Fibroblast of villous mesenchyme (primary cell): ENCODE measurements at places on chromosomes 13 and 19. TPM values are rescaled to one million over a fixed set of nuclear protein-coding genes. Genes with fewer than 3 reads are reported as not detected.

- DNase-seq = no peak
Measured at GRCh38 chr13:94595001-94595949, 677 bp downstream of the TGDS start.

DNA sequence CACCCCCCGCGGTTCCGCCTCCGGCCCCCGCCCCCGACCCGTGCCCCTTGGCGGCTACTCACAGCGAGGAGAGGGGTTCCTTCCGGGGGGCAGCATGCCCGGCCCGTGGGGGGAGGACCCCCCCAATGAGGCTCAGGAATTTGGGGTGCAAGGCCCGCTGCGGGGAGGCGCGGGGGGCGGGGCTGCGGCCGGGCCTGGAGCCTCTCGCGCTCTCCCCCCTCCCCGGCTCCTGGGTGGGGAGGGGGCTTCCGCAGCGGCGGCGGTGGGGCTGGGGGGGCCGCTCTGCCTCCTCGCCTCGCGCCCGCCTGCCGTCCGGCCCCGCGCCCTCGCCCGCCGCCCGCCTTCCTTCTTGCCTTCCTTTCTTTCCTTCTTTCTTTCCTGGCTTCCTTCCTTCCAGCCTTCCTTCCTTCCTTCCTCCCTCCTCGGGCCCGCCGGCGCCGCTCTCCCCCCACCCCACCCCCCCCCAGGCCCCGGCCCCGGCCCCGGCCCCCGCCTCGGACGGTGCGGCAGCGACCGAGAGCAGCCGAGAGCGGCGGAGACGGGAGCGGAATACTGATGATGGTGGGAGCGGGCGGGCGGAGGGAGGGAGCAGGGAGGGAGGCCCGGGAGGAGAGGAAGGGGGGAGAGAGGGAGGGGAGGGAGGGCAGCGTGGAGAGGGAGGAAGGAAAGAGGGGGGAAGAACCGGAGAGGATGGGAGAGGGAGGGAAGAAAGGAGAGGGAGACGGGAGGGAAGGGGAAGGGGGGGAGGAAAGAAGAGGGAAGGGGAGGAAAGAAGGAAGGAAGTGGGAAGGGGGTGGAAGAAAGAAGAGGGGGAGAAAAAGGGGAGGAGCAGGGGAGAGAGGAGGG is at the start of gene LRRC4B:
LRRC4B (minus strand) TSS at position 554 of the 846 bp plus-strand sequence. CDS start 19,597 bp downstream, outside the sequence.
- DNase-seq = no peak

- peak; percentile 76 for DNase-seq
Measured at GRCh38 chr13:28792992-28793391, 27.1 kb upstream of the MTUS2 start.

DNA sequence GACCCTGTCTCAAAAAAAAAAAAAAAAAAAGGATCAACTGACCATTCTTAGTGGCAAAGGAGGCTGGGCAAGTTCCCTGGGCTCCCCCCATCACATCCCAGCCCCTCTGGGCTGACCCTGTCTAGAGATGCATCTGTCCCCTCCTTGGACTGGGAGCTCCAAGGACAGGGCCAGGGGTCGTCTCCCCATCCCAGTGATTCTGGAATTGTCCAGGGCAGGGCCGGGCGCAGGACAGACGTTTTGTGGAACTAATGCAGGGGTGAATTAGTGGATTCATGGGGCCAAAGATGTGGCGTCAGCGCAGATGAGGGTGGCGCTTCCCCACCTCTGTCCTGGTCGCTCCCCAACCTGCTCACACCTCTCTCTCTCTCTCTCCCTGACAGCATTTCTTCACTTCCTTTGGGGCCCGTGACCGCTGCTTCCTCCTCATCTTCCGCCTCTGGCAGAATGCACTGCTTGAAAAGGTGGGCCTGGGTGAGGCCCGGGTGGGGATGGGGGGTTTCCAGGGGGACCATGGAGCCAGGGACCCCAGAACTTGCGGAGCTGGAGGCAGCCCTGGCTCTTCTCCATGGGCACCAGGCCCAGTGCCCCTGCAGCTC is 11.1 kb downstream of the GRAMD1A start:
- no peak for DNase-seq

DNA sequence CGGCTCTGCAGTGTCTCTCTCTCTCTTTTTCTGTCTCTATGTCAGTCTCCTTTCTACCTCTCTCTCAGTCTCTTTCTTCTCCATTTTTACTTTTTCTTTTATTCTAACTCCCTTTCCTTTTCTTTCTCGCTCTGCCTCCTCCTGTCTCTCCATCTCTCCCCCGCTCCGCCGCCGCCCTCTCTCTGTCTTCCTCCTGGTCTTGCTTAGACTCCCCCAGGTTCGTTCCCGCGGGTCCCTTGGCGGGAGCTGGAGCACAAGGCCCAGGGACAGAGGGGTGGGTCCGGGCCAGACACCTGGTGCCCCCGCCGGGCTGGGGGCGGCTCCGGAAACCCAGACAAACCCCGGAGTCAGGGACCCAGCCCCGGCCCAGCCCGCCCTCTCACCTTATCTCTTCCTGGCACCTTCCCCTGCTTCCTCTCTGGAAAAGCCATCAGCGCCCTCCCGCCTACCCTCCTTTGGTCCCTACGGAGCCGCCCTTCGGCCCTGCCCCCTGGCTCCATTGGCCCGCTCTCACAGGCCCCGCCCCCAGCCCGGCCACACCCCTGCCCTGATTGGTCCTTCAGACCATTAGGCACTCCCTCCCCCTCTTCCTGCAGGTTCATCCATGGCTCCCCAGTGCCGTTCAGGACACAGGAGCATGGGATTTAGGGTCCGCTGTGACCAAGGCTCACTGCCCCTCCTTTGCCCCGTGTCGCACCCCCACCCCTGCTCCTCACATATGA is 15.4 kb upstream of the NOP53 start:
- DNase-seq = no peak

DNA sequence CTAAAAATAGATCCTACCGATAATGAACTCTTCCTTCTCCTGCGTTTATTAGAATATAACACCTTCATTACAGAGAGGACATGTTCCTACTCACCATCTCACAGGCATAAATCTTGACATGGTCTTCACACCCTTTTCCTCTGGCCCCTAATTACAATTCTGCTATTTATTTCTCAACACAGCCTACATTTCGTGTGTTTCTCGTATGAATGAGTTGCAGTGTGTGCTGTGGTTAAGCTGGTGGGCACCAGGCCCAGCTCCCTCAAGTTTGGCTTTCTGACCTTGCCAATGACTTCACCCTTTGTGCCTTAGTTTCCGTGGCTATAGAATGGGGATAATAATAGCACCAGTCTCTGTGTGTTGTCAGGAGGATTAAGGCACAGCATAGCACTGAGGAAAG is 12.3 kb upstream of the KATNAL1 start:
- DNase-seq = no peak

- no peak for DNase-seq
Measured at GRCh38 chr13:77725071-77725470, 27.6 kb downstream of the SLAIN1 start.

DNA sequence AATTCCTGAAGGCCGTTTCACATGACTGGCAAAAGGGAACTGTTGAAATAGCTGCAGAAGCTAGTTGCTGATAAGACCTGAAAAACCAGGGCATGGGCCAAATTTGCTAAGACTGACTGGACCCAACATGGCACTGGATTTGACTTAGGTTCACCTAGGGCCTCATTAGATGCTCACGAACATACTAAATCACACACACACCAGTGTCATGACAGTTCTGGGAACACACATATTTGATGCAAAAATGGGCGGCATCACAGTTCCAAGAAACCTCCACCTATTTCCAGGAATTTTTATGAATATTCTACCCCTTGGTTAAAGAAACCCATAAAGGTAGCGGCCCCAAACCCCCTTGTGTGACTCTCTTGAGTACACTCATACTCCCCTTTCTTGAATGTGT is 99.6 kb upstream of the OBI1 start:
- no peak for DNase-seq

DNA sequence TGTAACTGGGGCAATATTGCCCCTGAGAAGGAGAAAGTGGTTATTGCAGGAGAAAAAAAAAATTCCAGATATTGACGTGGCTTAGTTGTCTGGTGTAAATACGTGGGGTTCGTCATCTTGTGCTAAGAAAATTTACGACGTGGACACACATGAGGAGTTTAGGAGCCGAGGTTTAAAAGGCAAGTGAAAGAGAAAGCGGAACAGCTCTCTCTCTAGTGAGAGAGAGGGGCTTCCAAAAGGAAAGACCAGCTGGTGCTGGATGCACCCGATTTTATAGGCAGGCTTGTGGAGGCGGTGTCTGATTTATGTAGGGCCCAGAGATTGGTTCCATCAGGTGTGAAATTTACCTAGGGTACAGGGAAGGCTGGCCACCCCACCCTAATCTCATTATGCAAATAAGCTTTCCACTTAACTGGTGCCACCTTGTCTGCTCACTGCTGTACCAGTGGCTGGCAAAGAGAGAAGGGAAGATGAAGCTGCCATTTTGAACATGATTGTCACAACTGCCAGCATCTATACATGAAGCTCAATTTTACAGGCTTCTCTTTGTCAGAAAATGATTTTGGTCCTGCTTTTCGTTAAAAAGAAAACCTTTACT is 845.1 kb downstream of the DACH1 start:
- DNase-seq = no peak

- DNase-seq = peak; percentile 61
Measured at GRCh38 chr19:11281356-11282049, 14.5 kb upstream of the TSPAN16 start.

DNA sequence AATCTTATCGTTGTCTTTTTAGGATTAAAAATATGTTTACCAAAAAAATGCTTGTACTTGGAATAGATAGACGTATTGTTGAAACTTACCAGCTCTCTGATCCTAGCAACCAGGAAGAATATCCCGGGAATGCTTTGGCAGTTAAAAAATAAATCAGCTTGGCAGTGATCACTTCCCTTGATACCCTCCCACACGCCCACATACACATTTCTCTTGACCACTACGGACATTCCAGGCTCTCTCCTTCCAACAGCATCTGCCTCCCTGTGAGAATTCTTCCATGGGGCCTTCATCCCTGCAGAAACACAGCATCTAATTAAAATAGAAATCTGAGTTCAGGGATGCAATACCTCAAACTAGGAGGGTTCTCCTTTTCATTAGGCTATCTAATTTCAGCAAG is 57.9 kb downstream of the THSD1 start:
- peak; percentile 60 for DNase-seq

GRCh38 chr13:65932587-65933239 is 1297.4 kb downstream of the PCDH9 start:
- DNase-seq = no peak

GRCh38 chr13:69585656-69586055 is 522.0 kb upstream of the ATXN8OS start:
- DNase-seq = no peak

- DNase-seq = peak; percentile 48
Measured at GRCh38 chr13:112842343-112842856, 126.6 kb upstream of the MCF2L start.

DNA sequence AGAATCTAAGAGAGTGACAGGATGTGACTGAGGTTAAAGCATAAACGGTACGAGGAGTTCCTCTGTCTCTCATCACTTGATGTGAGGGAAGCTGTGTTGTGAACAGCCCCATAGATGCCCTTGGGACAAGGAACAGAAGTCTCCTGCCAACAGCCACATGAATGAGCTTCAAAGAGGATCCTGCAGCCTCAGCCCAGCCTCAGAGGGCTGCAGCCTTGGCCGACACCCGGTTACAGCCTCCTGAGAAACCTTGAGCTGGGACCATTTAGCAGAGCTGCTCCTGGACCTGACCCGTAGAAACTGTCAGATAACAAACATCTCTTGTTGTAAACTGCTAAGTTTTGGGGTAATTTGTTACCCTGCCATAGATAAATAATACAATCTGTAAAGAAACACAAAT is 54.2 kb downstream of the CCNE1 start:
- no peak for DNase-seq

DNA sequence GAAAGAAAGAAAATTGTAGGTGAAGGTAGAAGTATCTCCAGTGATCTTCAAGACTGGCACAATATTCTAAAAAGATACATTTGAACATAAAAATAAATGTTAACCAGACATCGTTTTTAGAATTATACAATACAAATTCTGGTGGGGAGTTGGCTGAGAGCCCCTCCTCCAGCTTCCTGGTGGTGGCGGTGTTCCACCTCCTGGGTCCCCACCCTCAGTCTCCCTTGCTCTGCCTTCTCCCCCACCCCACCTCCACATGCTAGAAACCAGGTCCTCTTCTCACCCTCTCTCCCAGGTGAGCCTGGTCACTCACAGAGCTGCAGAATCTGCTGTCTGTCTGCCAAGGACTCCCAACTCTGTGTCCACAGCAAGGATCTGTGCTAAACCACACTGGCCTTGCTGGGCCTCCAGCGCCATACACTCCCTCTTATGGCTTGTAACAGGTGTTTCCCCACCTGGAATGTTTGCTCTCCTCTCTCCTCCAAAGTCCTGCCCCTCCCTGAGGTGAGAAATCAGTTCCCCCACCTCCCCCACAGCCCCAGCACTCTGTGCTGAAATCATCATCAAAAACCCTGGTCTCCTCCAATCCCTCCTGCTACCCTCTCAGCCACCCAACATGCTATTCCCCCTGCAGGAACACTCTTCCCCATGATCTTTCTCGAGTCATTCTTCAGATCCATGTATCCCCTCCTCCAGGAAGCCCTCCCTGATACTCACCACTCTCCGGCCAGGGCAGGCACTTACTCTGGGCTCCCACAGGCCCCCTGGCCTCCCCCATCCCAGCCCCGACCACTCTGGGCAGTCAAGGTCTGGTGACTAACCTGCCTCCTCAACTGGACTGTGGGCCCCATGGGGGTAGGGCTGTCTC is 20.5 kb upstream of the CYP2S1 start:
- DNase-seq = no peak

The ZNF540 gene
- total RNA-seq = 0.32 and 0.86 TPM in 2 replicates

The CLDN10 gene
- not detected in 2 replicates for total RNA-seq

The ZNF627 gene
- total RNA-seq = 16.8 and 19.0 TPM in 2 replicates

The SLC10A2 gene
- not detected in 2 replicates for total RNA-seq

The GFY gene
- total RNA-seq = not detected in 2 replicates

The KASH5 gene
- not detected in 2 replicates for total RNA-seq

The ZAR1L gene
- total RNA-seq = under 0.01 TPM in 2 replicates
